ENCODE measurements at places on chromosomes 6 and 20.

GRCh38 chr6:138487102-138487604, 12.1 kb downstream of the NHSL1 start:
- DNase-seq = no peak

GRCh38 chr20:45470262-45470931, 844 bp downstream of the WFDC2 start:
- DNase-seq = peak; percentile 10

- no peak for DNase-seq
These were observed 83.6 kb downstream of the PHACTR1 start for GRCh38 chr6:12800120-12800519.

DNA sequence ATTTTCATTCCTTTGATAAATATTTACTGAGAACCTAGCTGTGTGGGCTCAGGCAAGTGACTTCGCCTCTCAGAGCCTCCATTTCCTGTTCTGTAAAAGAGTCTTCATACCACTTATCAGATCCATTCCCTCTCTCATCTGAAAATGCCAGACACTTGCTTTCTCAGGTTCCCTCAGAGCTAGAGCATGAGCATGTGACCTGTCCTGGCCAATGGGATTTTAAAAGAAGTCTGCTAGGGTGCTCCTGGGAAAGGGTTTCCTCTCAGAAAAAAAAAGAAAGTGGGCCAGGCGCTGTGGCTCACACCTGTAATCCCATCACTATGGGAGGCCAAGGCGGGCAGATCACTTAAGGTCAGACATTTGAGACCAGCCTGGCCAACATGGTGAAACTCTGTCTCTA, 5.3 kb downstream of the KCNB1 start:
- no peak for DNase-seq

- no peak for DNase-seq
These were observed 11.1 kb upstream of the ADTRP start for GRCh38 chr6:11789744-11790143.

GRCh38 chr6:110705543-110705942, 109.7 kb downstream of the CDK19 start:
- no peak for DNase-seq

- DNase-seq = no peak
These were observed 120.5 kb downstream of the MAP3K7 start for GRCh38 chr6:90466154-90466940.

DNA sequence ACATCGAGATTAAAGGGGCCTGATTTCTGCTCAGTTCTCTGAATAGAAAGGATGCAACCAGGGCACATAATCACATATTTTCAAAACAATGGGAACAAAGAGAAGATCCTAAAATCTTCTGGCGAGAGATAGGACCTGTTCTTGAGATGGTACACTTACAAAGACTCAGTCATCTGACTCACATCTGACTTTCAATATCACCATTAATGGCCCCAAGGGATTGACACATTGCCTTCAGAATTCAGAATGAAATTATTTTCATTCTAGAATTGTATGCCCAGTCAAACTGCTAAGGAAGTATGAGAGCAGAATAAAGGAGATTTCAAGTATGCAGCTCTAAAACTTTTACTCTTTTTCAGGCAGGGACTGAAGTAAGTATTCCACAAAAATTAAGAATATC, 240.7 kb upstream of the POU3F2 start:
- DNase-seq = no peak

DNA sequence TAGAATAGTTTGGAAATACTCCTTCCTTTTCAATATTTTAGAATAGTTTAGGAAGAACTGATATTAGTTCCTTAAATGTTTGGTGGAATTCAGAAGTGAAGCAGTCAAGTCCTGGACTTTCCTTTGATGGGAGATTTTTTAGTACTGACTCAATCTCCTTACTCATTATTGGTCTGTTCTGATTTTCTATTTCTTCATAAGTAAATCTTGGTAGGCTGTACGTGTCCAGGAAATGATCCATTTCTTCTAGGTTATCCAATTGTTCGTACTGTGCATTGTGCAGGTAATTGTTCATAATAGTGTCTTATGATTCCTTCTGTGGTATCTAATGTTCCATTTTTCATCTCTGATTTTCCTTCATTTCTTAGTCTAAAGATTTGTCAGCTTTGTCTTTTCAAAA, 138.9 kb downstream of the SYCP2 start:
- no peak for DNase-seq

- no peak for DNase-seq
These were observed 62.8 kb downstream of the FILIP1 start for GRCh38 chr6:75430631-75431325.

DNA sequence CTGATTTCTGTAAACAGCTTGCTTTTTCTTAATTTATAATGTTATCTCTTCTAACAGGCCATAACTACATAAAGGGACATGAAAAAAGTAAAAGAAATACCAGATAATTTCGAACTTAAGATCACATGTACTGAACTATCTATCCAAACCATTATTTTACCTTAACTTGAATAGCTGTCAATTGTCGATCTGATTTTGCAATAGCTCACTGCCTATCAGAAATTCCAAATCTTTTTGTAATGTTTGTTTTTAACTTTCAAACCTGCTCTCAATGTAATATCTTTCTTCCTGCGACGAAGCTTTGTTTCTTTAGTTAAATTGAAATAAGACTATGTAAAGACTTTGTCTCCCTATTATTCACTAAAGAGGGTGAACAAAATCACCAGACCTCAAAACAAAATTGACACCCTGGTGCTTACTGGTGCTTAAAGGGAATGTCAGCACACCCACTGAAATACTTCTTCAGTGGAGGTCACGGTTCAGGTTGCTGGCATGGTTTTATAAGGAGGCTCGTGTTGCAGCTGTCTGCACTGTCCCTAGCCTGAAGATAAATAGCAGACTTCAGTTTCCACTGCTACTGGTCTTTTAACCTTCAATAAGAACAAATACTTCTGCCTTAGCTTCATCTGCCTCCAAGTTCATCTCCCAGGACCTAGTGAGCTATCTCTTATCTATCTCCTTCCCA, 117.5 kb upstream of the QKI start:
- DNase-seq = no peak

DNA sequence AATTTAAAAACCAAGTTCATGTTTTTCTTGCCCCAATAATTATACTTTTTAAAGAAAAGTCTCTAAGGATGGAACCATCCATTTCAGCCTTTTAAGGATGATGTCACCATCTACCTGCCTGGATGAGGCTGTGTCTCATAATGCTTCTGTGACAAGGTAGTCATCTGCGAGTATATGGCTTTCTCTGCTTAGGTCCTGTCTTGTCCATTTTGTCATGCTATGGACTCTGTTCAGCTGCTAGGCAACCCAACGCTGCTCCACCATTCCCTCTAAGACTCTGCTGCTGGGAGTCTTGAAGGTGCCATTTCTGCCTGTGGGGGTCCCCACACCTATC, 459.8 kb upstream of the RUNX2 start:
- DNase-seq = no peak

DNA sequence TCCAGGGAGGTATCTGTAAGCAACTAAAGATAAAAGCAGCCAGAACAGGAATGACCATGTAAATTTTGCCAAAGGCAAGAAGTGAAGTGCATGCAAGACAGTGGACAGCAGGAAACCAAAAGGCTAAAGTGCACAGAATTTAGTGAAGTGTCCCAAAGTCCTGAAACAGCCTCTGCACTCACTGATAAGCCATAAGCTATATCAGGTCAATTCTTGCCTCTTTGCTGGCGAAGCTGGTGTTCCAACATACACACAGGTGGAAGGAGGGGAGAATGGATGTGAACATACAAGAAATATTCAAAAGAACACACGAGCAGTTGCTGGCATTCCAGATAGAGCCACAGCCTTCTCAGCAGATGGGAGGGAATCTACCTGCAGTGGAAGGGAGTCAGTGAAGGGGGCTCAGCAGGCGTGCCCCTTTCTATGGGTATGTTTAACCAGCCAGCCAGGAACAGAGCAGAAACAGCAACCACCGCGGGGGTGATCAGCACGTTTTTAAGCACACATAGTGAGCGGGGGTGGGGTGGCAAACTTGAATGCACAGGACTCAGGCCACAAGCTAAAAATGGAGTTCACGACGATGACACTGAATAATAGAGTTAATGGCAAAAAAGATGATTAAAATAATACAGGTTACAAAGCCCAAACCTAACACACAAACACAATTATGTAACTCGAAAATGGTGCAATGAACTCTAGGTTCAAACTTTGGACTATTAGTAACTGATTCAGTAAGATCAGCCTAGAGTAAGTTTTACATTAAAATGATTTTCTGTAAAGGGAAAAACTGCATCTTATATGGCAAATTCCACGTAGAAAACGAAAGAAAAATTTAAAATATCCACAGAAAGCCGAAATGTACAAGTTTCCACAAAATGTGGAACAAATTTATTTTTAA, 1.2 kb downstream of the ECI2 start:
- no peak for DNase-seq

DNA sequence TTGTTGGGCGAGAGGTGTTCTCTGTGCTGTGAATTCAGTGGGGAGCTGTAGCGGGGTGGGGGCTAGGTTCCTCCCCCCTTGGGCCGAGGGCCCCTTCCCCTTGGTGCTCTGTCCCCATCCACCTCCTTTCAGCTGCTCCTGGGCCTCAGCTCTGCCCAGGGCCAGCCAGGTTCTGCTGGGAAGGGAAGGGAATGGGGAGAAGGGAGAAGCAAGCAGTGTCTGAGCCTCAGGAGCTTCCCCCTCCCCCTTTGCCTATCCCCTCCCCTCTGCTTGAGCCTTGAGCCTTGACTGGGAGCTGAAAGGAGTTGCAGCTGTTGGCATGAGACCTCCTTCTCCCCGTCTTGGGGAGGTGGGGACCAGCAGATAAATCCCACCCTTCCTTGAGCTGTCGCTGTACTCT, 576 bp upstream of the RRP36 start:
- DNase-seq = no peak

DNA sequence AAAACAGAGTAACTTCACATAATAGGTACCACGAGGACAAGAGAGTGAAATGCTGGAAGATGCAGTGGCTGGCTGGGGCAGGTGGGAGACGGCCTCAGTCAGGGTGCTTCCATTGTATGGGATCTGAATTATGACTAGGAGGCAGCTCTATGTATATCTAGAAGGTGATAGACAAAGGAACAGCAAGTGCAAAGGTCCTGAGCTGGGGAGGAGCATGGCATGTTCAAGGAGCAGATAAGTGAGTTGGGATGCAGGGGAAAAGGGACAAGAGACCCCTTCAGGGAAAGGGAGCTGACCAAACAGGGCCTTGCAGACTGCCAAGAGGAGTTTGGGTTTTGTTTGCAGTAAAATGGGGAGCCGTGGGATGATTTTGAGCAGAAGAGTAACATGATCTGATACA, 8.3 kb upstream of the SLC9A8 start:
- DNase-seq = no peak

- no peak for DNase-seq
These were observed 9.9 kb upstream of the KIF25 start for GRCh38 chr6:167987396-167988153.

DNA sequence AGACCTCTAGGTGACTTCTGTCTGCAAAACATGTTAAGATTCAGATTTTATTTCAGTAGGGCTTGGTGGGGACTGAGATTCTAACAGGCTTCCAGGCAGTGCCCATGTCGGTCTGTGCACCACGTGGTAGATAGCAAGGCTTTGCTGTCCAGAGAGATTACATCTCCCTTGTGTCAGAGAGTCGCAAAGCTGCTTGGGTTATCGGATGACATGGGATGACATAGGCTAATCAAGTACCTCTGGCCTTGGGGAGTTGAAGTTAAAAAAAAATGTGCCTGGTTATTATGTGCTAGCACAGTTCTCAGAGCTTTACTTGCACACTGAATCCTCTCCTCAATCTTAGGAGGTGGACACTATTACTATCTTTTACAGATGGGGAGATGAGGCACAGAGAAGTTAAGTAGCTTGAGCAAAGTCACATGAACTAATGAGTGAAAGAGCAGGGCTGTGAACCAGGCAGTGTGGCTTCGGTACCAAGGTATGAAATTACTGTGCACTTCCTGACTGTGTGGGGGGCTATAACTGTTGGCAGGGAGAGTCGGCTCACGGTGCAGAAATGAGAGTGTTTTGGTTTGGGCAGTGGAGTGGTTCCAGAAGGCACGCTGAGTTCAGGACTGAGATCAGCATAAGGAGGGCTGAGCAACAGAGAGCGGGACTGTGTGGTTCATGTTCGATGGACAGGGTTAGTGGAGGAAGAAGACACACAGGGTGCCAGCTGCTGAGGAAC, 41.1 kb downstream of the FARS2 start:
- DNase-seq = no peak

- DNase-seq = no peak
These were observed 13.5 kb downstream of the DLGAP4 start for GRCh38 chr20:36319356-36320260.

- no peak for DNase-seq
These were observed 283.4 kb downstream of the HAO1 start for GRCh38 chr20:7656687-7657467.

- DNase-seq = no peak
These were observed 85.6 kb downstream of the PFDN4 start for GRCh38 chr20:54293526-54293925.

GRCh38 chr20:1322511-1323245, 6.3 kb downstream of the SDCBP2 start:
- DNase-seq = no peak

- no peak for DNase-seq
These were observed 87.9 kb downstream of the CD40 start for GRCh38 chr20:46206025-46206424.

DNA sequence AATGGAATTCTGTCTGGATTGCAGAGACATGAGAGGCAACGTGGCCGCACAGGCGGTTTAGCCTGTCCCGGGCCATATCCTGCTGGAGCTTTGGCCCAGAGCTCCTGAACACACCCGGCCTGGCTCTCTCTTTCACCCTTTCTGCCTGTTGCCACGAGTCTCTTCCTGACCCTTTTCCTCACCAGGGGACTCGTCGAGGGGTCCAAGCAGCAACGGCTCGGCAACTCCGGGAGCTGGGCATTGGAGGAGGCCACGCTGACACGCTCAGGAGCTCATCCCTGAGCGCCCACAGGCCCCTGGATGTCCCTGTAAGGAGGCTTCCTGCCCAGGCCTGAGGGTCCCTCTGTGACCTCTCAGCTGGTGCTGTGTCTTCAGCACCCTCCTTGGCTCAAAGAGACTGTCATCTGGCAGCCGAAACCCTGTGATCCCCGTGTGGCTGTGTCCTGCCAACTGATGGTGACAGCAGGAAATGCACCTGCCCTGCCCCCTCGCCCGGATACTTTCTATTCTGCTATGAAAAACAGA, 103.8 kb downstream of the RNASET2 start:
- DNase-seq = no peak

GRCh38 chr20:9139106-9139833, 70.4 kb downstream of the PLCB4 start:
- no peak for DNase-seq

Measured in T-cell (primary cell).